MCF 10A (cell line): ENCODE measurements at places on chromosomes 6 and 20.

DNA sequence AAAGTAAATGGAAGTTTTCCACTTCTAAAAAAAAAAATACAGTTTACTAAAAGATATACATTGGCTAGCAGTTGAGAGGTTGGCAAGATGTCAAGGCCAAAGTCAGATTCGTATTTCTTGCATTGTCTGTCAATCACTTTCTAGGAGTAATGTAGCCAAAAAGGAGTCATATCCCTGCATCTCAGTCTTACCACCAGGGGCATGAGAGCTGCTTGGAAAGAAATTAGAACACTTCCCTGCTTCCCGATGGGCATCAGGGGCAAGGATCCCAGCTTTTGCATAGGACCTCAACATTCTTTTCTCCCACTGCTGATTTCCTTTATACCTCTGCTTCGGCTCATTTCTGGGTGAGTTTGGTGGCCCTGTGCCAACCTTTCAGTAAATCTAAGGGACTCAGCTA lies 581.0 kb upstream of the MAP3K7 start:
- DNase-seq, result peak; percentile 48

DNA sequence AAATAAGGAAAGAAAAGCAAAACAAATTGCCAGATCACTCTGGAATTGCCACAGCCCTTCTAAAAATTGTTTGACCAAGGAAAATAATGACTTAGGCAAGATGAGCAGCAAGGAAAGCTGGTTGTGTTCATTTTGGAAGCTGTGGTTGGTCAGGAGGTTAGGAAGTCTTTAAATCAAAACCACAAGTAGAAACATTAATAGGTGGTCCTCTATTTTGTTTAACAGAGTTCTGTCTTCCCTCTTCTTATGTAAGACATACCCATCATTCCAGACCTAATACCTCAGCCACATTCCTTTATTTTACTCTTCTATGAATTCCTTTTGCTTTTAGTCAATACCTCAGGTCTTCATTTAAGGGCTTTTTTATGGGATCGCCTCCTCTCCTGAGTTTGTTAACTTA lies 422.2 kb upstream of the PLCB4 start:
- no peak for DNase-seq

DNA sequence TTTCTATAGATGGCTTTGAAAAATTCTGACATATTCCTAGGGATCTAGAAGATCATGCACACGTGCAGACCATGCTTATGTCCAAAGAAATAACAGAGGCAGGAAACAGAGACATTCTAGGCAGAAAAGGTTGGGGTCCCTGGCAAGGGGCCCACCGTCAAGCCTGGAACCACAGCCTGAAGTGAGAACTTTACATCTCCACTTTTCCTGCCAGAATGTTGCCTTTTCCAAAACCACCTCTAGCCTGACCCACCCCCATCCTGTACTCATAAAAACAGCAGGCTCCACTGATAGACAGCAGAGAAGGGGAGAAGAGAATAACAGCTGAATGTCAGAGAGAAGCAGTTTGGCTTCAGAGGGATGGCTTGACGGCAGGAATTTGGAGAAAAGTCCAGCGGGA lies 257.3 kb upstream of the NT5E start:
- DNase-seq, result no peak

DNA sequence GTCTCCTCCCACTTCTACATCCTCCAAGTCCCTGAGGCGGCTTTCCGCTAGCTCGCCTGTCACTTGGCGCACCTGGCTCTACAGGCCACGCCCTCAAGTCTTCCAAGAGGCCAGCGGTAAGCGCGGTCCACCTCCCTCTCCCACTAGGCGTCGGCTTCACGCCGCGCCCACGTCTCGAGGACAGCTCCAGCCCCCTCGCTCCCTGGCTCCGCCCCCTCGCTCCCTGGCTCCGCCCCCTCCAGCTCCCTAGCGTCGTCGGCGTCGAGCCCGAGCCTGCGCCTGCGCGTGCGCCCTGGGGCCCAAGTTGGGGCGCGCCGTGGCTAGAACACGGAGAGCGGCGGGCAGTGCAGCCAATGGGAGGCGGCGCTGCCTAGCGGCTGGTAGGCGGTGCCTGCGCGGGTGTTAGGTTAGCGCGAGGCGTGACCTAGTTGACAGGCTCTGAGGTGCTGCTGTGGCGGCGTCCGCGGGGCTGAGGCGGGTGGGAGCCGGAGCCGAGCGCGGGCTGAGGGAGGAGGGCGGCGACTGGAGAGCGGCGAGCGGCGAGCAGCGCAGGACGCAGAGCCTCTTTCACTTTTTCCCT lies at the start of gene MACROD2:
Gene MACROD2 (plus strand): TSS at position 431 of the 580 bp plus-strand sequence.
- DNase-seq, result peak; percentile 97
